ENCODE measurements at places on chromosomes 2 and 18.

DNA sequence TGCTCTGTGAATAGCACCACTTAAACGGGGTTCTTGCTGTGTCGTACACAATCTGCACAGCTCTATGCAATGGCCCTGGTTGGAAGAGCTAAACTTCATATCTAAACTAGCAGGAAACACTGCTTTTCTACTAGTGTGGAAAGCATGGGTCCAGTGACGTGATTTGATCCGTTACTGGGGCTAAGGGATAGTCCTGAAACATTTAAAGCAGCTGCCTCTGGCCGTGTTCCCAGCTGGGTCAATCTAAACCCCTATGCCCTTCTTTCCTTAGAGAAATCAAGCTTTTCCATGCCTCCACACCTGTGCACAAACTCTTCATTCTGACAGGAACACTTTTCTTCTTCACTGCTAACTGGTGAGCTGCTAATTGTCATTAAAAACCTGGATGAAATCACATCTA lies 5.4 kb upstream of the IGFBP5 start:
- H3K4me3 ChIP-seq, result no peak overlapping the region
- DNase-seq, result no peak
- peaks cover 30% of the 10 kb centered on the region for H3K4me1 ChIP-seq

DNA sequence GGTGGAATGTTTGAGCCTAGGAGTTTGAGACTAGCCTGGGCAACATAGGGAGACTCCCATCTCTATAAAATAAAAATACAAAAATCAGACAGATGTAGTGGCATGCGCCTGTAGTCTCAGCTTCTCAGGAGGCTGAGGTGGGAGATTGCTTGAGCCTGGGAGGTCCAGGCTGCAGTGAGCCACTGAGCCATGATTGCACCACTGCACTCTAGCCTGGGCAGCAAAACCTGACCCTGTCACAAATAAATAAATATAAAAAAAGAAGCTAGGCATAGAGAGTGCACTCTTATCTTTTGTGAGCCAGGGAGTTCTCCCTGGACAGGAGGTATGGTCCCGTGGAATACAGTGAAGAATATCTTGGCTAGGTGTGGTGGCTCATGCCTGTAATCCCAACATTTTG lies 11.0 kb upstream of the KYNU start:
- no peak for DNase-seq
- no peak overlapping the region for H3K27ac ChIP-seq
- no peaks in the 10 kb centered on the region for H3K4me1 ChIP-seq
- no peaks in the 10 kb centered on the region for H3K27me3 ChIP-seq
- no peaks in the 10 kb centered on the region for H3K36me3 ChIP-seq

- H3K4me3 ChIP-seq, result no peak overlapping the region
- no peak for DNase-seq
- H3K36me3 ChIP-seq, result no peaks in the 10 kb centered on the region
- H3K27me3 ChIP-seq, result no peaks in the 10 kb centered on the region
- peaks cover 13% of the 10 kb centered on the region for H3K4me1 ChIP-seq
Observed at GRCh38 chr2:230412846-230413245, 3.2 kb upstream of the SP100 start.

- DNase-seq, result no peak
- no peak overlapping the region for H3K4me3 ChIP-seq
- H3K4me1 ChIP-seq, result peaks cover 18% of the 10 kb centered on the region
- H3K27me3 ChIP-seq, result no peaks in the 10 kb centered on the region
Observed at GRCh38 chr2:45119855-45120254, 110.6 kb upstream of the SIX2 start.

GRCh38 chr2:56811401-56811800 lies 627.6 kb downstream of the CCDC85A start:
- H3K36me3 ChIP-seq, result peaks cover 59% of the 10 kb centered on the region
- H3K4me3 ChIP-seq, result no peak overlapping the region
- no peak for DNase-seq
- no peaks in the 10 kb centered on the region for H3K4me1 ChIP-seq

GRCh38 chr2:231807020-231807419 lies 20.8 kb downstream of the COPS7B start:
- no peaks in the 10 kb centered on the region for H3K27me3 ChIP-seq
- no peak overlapping the region for H3K4me3 ChIP-seq
- H3K4me1 ChIP-seq, result no peaks in the 10 kb centered on the region
- DNase-seq, result no peak

GRCh38 chr2:36663851-36664695 lies 32.4 kb upstream of the VIT start:
- H3K27me3 ChIP-seq, result no peaks in the 10 kb centered on the region
- no peaks in the 10 kb centered on the region for H3K4me1 ChIP-seq
- no peak overlapping the region for H3K4me3 ChIP-seq

DNA sequence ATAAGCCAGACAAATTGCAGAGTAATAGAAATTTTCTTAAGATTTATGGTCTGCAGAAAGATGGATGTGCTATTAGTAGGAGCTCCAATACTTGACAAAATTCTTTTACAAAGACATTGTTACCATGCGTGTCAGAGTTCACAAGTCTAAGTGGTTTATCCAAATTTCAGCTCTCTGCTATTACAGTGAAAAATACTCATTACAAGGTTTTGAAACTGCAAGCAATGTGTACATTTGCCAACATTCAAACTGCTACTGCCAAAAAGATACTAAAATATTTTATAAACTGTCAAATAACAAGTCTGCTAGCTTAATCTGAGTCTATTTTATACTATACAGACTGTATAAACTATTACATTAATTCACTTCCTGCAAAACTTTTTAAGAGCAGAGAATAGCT lies 1341.5 kb upstream of the ACVR2A start:
- H3K27ac ChIP-seq, result no peak overlapping the region
- H3K36me3 ChIP-seq, result no peaks in the 10 kb centered on the region
- no peaks in the 10 kb centered on the region for H3K4me1 ChIP-seq

DNA sequence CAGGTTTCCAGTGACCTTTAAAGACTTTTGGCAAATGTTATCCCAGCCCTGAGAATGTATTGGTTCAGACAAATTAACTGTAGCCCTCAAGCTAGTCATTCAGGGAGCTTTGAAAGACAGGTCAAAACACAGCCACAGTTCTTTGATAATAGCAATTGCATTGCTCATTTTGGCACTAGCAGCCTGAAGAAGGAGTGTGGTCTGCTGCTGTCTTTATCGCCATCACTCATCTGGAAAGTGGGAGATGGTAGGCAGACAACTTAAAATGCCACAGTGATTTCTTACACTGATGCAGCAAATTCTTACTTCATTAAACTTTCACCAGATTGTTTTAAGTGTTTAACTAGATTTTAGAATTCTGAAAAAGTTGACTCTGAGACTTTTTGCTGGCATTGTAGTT lies 47.2 kb downstream of the DOK6 start:
- no peaks in the 10 kb centered on the region for H3K4me1 ChIP-seq
- no peak overlapping the region for H3K4me3 ChIP-seq
- no peak overlapping the region for H3K27ac ChIP-seq
- no peaks in the 10 kb centered on the region for H3K36me3 ChIP-seq
- H3K27me3 ChIP-seq, result no peaks in the 10 kb centered on the region

- H3K27me3 ChIP-seq, result no peaks in the 10 kb centered on the region
- no peak overlapping the region for H3K27ac ChIP-seq
- no peak for DNase-seq
- no peak overlapping the region for H3K4me3 ChIP-seq
- no peaks in the 10 kb centered on the region for H3K36me3 ChIP-seq
- no peaks in the 10 kb centered on the region for H3K4me1 ChIP-seq
Observed at GRCh38 chr18:69895066-69896047, 52.3 kb downstream of the CD226 start.

DNA sequence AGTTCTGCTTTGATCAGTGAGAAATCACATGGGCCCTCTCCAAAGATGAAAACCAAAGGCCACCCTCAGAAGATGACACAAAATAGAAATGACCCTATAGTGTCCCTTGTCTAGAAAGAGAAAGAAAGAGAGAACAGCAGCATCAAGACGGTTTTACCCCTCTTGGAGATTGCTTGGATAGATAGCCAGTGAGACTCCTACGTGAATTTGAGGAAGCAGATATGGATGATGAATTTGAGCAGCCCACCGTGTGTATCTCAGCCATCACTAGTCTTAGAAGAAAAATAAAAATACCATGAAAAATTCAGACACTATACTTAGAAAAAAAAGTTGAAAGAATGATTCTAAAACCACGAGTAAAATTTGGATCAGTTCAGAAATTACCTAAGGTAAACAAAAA lies 329.1 kb upstream of the CNTNAP5 start:
- no peaks in the 10 kb centered on the region for H3K36me3 ChIP-seq
- H3K4me1 ChIP-seq, result peaks cover 7% of the 10 kb centered on the region
- no peaks in the 10 kb centered on the region for H3K27me3 ChIP-seq
- no peak overlapping the region for H3K27ac ChIP-seq

DNA sequence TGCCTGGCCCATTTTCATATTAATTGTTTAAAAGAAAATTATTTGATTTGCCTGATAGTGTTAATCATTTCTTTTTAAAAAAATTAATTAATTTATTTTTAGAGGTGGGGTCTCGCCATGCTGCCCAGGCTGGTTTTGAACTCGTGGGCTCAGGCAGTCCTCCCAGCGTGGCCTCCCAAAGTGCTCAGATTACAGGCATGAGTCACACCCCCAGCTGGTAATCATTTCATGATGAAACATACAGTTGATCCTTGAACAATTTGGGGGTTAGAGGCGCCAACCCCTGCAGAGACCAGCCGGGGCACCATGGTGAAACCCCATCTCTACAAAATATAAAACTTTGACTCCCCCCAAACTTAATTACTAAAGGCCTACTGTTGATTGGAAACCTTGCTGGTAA lies 7.9 kb downstream of the GPN1 start:
- H3K4me1 ChIP-seq, result no peaks in the 10 kb centered on the region
- no peak overlapping the region for H3K27ac ChIP-seq
- DNase-seq, result no peak
- H3K27me3 ChIP-seq, result no peaks in the 10 kb centered on the region
- H3K36me3 ChIP-seq, result peaks cover 85% of the 10 kb centered on the region

GRCh38 chr2:19038071-19039015 lies 320.1 kb downstream of the OSR1 start:
- no peaks in the 10 kb centered on the region for H3K27me3 ChIP-seq
- DNase-seq, result no peak
- H3K4me3 ChIP-seq, result peak overlapping the region; percentile 4
- no peaks in the 10 kb centered on the region for H3K36me3 ChIP-seq
- peak overlapping the region; percentile 97 for H3K27ac ChIP-seq

- H3K36me3 ChIP-seq, result no peaks in the 10 kb centered on the region
- DNase-seq, result no peak
- H3K27me3 ChIP-seq, result no peaks in the 10 kb centered on the region
- H3K4me1 ChIP-seq, result no peaks in the 10 kb centered on the region
- no peak overlapping the region for H3K4me3 ChIP-seq
Observed at GRCh38 chr2:4258563-4258962, 555.2 kb downstream of the DCDC2C start.

GRCh38 chr2:133458280-133458679 lies 110.0 kb downstream of the NCKAP5 start:
- H3K4me1 ChIP-seq, result no peaks in the 10 kb centered on the region

DNA sequence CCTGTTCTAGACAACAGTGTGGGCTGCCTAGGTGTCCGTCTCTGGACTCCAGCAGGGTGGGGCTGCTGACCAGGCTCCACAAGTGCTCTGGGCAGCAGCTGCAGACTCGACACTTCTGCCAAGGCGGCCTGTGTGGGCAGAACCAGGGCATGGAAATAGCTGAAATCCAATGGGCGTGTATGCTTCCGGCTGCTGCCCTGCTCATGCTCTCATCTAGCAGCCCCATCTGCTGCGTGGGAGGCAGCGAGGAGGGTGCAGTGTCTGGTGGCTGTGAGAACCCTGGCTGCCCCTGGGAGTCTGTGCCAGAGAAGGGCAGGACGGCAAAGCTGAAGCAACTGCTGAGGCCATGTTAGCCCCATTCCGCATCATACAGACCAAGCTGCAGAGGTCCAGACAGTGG lies 174.9 kb downstream of the SOX11 start:
- DNase-seq, result no peak
- no peaks in the 10 kb centered on the region for H3K4me1 ChIP-seq
- no peaks in the 10 kb centered on the region for H3K27me3 ChIP-seq

DNA sequence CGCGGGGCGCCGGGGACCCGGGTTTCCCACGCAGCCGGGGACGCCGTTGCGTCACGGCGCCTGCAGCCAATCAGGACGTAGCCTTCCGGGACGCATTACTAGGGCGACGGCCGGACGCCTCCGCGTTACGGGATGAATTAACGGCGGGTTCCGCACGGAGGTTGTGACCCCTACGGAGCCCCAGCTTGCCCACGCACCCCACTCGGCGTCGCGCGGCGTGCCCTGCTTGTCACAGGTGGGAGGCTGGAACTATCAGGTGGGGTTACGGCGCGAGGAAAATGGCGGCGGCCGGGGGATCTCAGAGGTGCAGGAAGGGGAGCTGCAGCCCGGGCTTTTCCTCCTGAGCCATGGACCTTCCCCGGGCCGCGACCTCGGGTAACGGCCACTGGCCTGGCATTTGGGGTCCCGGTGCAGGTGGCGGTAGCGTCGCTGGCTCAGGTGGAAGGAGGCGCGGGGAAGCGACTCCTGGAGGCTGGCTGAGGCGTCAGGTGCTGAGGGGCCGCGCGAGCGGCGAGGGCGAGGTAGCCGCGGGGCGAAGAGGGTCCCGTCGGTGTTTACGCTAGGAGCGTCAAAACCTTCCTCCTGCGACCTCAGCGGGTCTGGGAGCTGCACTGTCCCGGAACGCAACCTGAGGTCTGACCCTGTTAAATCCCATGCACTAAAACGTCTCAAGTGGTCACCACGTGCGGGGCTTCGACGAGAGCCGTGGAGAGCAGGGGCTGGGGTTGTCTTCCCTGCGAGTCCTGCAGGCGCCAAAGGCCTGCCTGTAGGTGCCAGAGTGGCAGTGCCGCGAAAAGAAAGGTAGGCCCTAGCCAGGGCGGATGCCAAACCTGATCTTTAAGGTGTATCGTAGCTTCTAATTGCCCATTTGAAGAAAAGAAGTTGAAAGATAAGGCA lies at the start of gene LCLAT1:
TSS of gene LCLAT1 (plus strand) at position 98 of the 897 bp plus-strand sequence. CDS start 78,345 bp downstream, outside the sequence.
- no peaks in the 10 kb centered on the region for H3K27me3 ChIP-seq
- peak within 1 kb of the TSS; percentile 97 for H3K4me3 ChIP-seq
- peak within 1 kb of the TSS; percentile 68 for H3K27ac ChIP-seq
- H3K36me3 ChIP-seq, result 0 out of 2 replicates have a peak, but pooled peaks cover 3% of the 10 kb centered on the region

DNA sequence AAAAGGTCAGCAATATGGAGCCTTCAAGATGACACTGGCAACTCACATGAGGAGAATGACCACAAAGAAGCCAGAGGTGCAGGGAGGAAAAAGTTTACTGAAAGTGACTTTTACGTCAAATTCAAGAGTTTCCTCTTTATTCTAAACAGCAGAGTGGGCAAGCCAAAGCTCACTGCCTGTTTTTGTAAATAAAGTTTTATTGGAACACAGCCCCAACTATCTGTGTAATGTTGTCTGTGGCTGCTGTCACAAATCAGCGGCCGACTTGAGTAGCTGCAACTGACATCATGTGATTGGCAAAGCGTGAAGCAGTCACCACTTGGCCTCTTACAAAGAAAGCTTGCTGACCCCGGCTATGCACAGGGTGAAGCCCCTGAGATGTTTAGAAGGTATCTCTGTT lies 9.2 kb upstream of the SULT1C2 start:
- no peaks in the 10 kb centered on the region for H3K27me3 ChIP-seq
- no peak for DNase-seq
- H3K4me3 ChIP-seq, result no peak overlapping the region
- no peak overlapping the region for H3K27ac ChIP-seq

DNA sequence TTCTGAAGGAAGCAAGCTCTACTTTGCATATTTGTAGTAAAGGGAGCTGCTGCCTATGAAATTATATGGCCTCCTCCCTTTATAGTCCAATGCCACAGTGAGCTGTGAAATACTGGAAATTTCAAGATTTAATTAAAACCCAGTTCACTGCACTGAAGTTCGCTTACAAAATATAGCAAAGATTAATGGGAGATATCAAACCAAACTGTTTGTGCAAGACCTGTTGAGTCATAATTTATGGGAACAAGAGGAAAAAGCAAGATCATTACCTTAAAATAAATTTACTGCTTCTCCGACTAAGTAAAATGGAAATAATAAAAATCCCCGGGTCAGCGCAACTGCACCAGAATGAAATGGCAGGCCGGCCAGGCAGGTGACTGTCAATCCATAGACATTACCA lies 215.5 kb upstream of the RAB6C start:
- H3K27me3 ChIP-seq, result no peaks in the 10 kb centered on the region
- H3K4me3 ChIP-seq, result no peak overlapping the region
- DNase-seq, result no peak
- no peaks in the 10 kb centered on the region for H3K4me1 ChIP-seq
